ENCODE measurements at places on chromosomes 3 and 15.

GRCh38 chr3:120820748-120821147 is 78.2 kb downstream of the GTF2E1 start:
- DNase-seq = no peak

GRCh38 chr3:171508206-171508605 is 48.0 kb upstream of the TNIK start:
- no peak for DNase-seq

- no peak for DNase-seq
These were observed 417.0 kb upstream of the TPM1 start for GRCh38 chr15:62625429-62626033.

GRCh38 chr15:98967096-98967495 is 40.5 kb downstream of the PGPEP1L start:
- DNase-seq = no peak

DNA sequence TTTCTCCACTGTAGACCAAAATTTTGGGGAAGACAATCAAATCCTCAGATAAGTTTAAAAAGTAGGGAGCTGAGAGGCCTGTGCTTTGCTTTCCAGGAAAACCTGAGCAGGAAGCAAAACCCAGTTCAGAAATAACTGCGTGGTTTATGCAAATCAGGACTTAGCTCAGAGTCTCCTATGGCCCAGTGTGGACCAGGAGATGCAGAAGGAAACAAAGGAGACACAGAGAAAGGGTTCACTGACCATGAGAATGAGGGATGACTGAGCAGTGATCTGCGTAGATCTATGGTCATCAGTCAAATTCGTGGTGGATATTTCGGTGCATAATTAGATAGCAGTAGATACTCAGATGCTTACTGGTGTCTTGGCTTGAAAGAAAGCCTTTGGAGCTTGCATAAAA is 196.6 kb downstream of the TPRG1 start:
- DNase-seq = no peak

- no peak for DNase-seq
These were observed 613.0 kb downstream of the CADM2 start for GRCh38 chr3:85571835-85572234.

DNA sequence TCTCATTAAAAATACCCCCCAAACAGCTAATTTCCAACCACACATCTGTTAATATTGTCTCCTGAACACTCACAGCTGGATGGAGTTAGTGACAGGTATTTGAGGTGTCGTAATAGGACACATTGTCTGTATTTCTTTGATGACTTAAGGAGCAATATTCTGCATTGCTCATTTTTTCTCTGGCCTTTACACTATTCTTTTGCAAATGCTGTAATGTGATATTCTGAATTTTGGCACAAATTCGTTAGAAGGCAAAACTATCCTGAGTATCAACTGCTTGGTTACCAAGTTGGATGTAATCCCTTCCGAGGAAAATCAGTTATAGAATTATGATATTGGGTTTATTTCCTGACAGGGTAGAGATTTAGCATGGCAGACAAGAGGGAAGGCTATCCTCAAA is 1030.2 kb downstream of the MCTP2 start:
- DNase-seq = no peak
